ENCODE measurements at places on chromosomes 6 and 20.

GRCh38 chr6:31489086-31489485 is 8.9 kb upstream of the MICB start:
- DNase-seq = no peak

DNA sequence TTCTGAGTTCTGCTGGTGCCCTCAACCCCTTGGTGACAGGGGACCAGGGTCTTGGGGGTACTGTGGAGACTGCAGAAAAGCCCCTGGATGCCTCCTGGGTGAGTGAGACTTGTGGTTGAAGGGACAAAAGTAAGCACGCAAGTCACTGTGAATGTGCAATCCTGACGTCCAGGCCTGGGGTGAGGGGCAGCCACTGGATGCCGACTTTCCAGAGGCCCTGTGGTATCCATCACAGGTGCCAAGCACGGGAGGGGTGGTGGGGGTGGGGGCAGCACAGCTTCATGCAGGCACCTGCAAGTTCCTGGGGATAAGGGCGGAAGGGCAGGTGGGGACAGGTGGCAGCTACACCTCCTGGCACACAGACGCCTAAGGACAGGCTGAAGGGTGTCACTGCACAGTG is 20.1 kb upstream of the UBE2V1 start:
- no peak for DNase-seq

- DNase-seq = no peak
Observed at GRCh38 chr6:150118203-150118602, 24.6 kb upstream of the PPP1R14C start.

DNA sequence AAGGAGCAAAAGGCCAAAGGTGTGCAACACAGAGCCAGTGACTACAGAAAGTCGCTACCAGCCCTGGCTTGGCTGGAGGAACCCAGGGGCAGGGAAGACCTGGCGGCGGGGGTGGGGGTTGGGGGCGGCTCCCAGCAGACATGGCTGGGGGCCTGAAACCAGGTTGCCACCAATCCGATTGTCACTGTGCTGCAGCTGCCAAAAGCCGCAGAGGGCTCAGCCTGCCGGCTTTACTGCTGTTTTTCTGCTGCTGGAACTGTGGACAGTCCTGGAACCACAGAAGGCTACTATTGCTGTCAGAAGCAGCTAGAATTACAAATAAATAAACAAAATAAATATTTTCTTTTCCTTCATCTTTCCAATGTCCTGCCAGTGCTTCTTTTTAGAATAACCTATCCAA is 25.7 kb upstream of the OGFRL1 start:
- DNase-seq = no peak

Data from Daoy (cell line).